Ovary (tissue), 10 donors: ENCODE measurements at places on chromosomes 7 and 10.

GRCh38 chr10:91709394-91709798, 76.5 kb upstream of the PPP1R3C start:
- no peak for DNase-seq
- H3K27ac ChIP-seq: no peak overlapping the region
- H3K4me1 ChIP-seq: no peaks in the 10 kb centered on the region
- no peaks in the 10 kb centered on the region for H3K27me3 ChIP-seq
- no peak overlapping the region for H3K4me3 ChIP-seq
- H3K36me3 ChIP-seq: no peaks in the 10 kb centered on the region

GRCh38 chr7:104033837-104034236, 44.4 kb upstream of the RELN start:
- H3K27ac ChIP-seq: no peak overlapping the region
- no peaks in the 10 kb centered on the region for H3K36me3 ChIP-seq
- H3K4me3 ChIP-seq: no peak overlapping the region
- no peaks in the 10 kb centered on the region for H3K27me3 ChIP-seq
- no peaks in the 10 kb centered on the region for H3K4me1 ChIP-seq
- no peak for DNase-seq

DNA sequence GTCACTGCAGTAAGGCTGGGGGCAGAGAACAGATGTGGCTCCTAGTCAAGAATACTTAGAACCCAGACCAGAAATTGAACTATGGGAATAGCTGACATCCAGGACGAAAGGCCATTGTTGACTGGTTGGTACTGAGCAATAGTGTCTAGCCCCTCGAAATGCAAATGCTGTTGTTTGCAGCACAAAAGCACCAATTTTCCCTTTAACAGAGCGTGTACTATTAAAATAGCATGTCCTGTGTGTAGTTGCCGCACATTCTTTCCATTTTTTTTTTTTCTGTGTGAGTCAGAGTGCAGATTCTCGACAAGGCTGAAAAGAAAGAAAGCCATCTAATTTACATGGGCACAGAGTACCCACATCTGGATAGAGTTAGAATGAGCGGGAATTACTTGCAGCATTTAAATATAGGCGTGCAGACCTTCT, 302.4 kb downstream of the PTEN start:
- H3K4me3 ChIP-seq: no peak overlapping the region
- H3K4me1 ChIP-seq: peaks cover 3% of the 10 kb centered on the region
- no peak for DNase-seq
- no peak overlapping the region for H3K27ac ChIP-seq

DNA sequence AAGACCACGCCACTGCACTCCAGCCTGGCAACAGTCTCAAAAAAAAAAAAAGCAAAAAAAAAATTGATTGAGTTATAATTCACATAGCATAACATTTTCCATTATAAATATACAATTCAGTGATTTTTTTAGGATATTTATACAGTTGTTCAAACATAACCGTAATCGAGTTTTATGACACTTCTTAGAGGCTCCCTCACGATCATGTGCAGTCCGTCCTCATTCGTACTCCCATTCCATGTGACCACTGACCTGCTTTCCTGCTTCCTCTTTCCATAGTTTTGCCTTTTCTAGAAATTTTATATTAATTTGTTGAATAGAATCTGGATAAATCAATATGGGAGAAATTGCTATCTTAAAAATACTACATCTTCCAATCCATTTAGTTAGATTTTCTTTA, 45.7 kb downstream of the VTI1A start:
- H3K27me3 ChIP-seq: no peaks in the 10 kb centered on the region
- no peaks in the 10 kb centered on the region for H3K36me3 ChIP-seq
- no peaks in the 10 kb centered on the region for H3K4me1 ChIP-seq
- H3K27ac ChIP-seq: no peak overlapping the region
- H3K4me3 ChIP-seq: no peak overlapping the region

DNA sequence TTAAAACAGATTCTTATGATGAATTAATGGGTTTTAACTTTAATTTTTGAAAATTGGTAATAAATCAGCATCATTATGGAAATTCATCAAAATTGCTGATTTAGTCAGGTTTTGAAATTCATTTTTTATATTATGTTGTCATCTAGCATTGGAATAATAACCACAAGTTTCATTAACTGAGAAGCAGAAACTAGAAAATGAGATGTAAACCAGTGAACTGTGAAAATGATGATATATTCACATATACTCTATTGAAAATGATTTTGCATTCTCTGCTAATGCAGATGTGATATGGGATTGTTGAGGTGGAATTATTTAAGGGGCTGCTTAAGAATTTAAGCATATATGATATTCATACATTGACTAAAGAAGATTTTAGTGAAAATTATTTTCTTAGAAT, 316.1 kb upstream of the FZD1 start:
- no peak for DNase-seq
- no peaks in the 10 kb centered on the region for H3K27me3 ChIP-seq
- no peaks in the 10 kb centered on the region for H3K36me3 ChIP-seq
- H3K27ac ChIP-seq: no peak overlapping the region
- H3K4me3 ChIP-seq: no peak overlapping the region

- DNase-seq: no peak
- peak overlapping the region; percentile 26 for H3K4me3 ChIP-seq
- H3K27me3 ChIP-seq: peaks cover 15% of the 10 kb centered on the region
- no peak overlapping the region for H3K27ac ChIP-seq
- H3K36me3 ChIP-seq: no peaks in the 10 kb centered on the region
Observed at GRCh38 chr10:129962872-129963640, 1.0 kb downstream of the EBF3 start.

DNA sequence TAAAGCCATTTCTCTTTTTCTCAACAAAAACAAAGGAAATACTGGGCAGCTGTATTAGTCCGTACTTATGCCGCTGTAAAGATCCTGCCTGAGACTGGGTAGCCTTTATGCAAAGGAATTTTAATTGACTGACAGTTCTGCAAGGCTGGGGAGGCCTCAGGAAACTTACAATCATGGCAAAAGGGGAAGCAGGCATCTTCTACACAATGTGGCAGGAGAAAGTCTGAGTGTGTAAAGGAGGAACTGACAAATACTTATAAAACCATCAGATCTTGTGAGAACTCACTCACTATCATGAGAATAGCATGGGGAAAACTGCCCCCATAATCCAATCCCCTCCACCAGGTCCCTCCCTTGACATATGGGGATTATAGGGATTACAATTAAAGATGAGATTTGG, 264.3 kb downstream of the SEMA3A start:
- H3K4me3 ChIP-seq: no peak overlapping the region
- no peak overlapping the region for H3K27ac ChIP-seq
- no peaks in the 10 kb centered on the region for H3K36me3 ChIP-seq
- no peaks in the 10 kb centered on the region for H3K4me1 ChIP-seq
- H3K27me3 ChIP-seq: no peaks in the 10 kb centered on the region
